ENCODE measurements at places on chromosomes 7 and 10.

GRCh38 chr10:122113161-122113944 lies 124.4 kb downstream of the TACC2 start:
- DNase-seq: peak; percentile 85

DNA sequence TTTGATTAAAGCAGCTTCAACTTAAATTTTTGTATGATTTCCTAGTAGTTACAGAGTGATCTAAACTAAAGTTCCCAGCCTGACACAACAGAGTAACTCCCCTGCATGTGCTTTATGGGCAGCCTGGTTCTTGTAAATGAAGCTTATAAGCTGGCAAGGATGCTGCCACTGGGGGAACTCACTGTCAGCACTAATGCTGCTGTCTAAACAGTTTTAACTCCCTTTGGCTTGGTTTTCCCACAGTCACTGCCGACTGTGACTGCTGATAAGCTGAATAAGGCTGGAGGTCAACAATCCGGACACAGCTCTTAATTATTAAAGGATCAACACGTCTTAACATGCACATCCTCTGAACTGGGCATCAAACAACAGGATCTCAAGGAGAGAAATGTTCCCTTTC lies 130.1 kb downstream of the OTUD1 start:
- DNase-seq: peak; percentile 17

DNA sequence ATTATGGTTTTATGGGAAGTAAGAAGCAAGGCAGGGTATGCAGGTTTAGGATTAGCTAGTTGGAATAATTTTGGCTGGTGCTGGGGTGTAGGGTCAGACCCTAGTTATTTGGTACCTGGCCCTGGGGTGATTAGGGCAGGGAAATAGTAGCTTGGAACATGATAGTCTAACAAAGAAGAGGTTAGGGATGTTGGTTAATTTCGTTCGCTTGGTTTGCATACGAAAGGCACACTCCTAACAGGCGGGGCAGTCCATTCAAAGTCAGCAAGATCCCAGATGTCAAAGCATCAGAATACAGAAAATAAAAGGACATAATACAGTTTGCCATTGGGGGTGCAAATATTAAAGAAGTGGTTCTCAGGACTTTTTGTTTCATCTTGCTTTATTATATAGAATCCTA lies 55.7 kb upstream of the ITPRID1 start:
- DNase-seq: no peak

DNA sequence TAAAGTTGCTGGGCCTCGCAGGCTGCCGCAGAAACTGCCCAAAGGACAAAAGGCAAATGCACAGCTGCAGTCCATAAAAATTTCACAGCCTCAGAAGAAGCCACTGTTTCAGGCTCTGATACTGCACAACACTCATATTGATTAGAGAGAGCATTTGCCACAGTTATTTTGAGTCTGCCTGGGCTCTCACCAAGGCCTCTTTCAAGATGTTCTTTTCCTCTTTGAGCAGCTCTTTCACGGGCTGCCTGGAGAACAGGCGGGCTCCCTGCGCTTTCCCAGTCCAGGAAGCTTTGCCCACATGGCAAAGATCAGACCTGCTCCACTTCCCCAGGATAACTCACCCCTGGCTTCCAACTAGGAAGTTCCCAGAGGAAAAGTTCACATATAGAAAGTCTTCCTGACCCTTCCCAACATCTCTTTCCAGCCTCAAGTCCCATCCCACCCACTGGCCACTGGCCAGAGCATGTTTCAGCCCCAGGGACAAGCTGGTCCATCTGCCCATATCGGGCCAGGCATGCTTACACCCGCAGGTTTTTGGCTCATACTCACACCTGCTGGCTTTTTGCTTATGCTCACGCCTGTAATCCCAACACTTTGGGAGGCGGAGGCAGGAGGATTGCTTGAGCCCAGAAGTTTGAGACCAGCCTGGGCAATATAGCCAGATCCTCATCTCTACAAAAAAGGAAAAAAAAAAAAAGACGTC lies 3.3 kb downstream of the SLIT1 start:
- no peak for DNase-seq

- DNase-seq: no peak
Observed at GRCh38 chr7:10181996-10182395, 791.7 kb upstream of the PHF14 start.

GRCh38 chr10:125871338-125871737 lies 9.8 kb downstream of the DHX32 start:
- DNase-seq: no peak

GRCh38 chr10:130727766-130728490 lies 583.6 kb downstream of the TCERG1L start:
- DNase-seq: no peak
